Naive thymus-derived CD8-positive, alpha-beta T cell (primary cell): ENCODE measurements at places on chromosomes 12 and 14.

- no peak for DNase-seq
These were observed 191.1 kb downstream of the TMX1 start for GRCh38 chr14:51431033-51431709.

DNA sequence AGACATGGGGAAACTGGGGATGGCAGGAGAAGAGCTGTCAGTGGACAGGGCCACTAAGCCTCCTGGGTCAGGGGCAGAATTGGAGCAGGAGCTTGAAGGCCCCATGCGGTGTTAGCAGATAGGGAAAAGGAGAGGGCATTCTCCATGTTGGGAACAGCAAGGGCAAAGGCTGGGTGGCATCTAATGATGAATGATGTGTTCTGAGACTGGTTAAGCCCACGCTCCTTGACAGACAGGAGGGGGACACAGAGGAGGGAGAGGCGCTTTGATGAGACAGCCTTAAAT is 63.0 kb downstream of the CLMN start:
- DNase-seq: no peak

DNA sequence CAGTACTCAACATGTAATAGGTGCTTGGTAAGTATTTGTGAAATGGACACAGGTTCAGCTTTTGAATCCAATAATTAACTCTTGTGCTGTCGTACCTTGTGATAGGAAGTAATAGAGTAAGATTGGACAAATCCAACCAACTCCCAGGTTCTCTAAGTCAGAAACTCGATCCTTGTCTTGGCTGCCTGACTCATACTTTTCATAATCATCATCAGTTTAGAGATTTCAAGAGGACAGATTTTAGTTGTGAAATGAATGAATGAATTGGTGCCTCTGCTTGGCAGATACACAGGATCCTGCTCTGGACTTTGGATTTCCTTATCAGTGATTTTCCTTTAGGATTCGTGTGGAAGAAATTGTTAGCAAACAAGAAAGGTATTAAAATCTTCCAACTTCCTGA is 1145.2 kb downstream of the AACS start:
- DNase-seq: no peak

DNA sequence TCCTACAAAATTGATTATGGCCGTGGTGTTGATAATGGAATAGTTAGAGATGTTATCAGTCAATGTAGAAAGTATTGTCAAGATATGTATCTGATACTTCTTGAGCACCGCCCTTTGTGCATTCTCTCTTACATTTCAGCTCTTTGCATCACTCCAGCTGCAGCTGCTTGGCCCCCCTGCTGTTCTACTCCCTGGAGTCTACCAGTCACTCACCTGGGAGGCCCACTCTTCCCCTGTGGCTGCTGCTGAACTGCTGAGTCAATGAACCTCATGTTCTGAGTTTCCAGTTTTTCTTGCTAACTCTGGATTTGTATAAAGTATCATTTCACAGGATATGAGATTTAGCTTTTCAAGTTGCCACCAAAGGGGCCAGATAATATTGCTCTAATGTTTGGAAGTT is 312.8 kb upstream of the SLC16A7 start:
- no peak for DNase-seq

GRCh38 chr12:53495903-53496751 is 3.1 kb downstream of the MAP3K12 start:
- DNase-seq: no peak
